HEK293T (cell line): ENCODE measurements at places on chromosomes 6 and 20.

- DNase-seq, result no peak
Observed at GRCh38 chr6:22690446-22690845, 121.1 kb downstream of the HDGFL1 start.

- no peak for DNase-seq
Observed at GRCh38 chr6:1610497-1611321, 994 bp downstream of the FOXC1 start.

- peak; percentile 86 for DNase-seq
Observed at GRCh38 chr6:108294727-108295625, at the start of gene AFG1L. Gene AFG1L (plus strand): TSS chr6:108295054. CDS start chr6:108295080, 26 bp downstream.

DNA sequence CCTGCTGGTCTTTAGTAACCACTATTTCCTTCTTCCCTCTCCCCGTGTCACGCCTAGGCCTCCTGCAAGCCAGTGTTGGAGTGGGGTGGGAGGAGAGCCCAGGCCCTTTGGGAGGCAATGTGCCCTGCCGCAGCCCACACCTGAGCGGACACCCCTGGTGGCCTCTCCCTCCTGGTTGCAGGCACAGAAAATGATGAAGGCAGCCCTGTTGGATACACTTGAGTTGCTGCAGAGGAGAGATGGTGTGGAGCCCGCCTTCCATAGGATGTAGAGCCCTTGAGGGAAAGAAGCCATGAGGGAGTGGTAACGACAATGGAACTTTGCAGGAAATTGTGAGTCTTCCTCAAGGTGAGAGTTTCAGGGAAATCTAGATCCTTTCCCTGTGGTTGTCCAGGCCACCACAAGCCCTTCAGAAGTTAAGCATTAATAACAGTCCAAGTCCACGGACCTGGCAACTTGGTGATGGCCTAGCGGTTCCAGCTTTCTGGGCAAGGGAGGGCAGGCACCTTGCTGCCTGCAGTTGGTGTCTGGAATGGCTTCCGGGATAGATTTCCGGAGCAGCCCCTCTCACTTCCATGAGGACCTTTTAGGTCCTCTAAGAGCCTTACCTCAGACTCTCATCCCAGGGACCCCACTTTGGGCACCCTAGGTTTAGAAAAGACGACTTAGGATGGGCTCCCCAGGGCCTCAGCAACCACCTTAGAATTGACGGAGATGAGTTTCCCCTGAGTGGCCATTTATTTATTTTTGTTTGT, 67.3 kb upstream of the NXT1 start:
- DNase-seq, result no peak

GRCh38 chr6:70241991-70242420, 60.9 kb downstream of the COL9A1 start:
- peak; percentile 12 for DNase-seq

DNA sequence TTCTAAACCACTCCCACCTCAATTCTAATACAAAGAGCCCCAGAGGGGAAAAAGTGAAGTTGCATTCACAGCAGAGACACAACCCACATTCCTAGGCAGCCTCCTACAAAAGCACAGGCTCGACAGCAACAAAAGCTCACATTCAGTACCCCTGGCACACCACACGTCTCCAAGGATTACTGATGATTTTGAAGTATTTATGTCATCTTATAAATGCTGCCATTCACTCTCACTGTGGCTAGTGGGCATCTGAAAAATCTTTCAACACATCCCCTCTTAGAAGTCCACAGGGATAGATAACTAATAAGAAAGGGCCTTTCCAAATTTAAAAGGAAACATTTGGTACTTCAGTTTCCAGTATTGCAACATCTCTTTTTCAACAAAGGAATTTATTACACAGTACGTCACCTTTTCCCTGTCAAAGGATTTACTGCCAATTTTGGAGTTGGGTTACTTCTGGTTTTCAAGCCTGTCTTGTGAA, 146.7 kb downstream of the TASP1 start:
- peak; percentile 12 for DNase-seq

DNA sequence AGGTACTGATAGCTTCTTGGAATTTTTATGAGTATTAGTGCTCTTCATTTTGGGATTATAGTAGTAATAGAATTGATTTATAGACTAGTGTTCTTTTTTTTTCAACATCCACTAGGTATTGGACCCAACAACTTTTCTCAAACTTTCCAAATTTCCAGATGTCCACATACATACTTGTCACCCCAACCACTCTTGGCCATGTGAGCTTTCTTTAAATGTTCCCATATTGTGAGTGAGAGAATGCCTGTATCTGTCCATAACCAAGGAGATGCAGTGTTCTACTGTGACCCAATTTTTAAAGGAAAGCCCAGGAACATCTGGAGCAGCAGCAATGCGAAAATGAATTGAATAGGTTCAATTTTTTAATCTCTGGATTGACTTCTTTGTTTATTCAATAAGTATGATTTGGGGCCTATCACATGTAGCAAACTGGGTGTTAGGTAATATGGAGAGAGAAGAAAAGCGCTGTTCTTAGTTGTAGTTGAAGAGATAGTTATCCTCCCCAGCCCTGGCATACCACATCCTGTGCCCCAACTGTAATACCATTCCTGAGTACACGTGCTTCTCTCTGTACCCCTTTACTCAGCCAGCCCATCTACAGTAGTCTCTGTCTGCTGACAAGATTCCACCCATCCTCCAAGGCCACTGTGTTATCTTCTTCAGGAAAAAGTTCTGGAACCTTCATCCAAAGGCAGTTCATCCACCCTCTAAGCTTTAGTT, 116.8 kb upstream of the SUPT3H start:
- no peak for DNase-seq
